Panc1 (cell line): ENCODE measurements at places on chromosomes 1 and 21.

GRCh38 chr1:191546803-191547202 lies 611.5 kb upstream of the RGS18 start:
- DNase-seq = no peak

- no peak for DNase-seq
Observed at GRCh38 chr1:160400223-160400645, at the start of gene VANGL2. Gene VANGL2, plus strand, starts transcription at chr1:160400564. Its CDS starts 15,274 bp downstream, at chr1:160415838.

- DNase-seq = no peak
Observed at GRCh38 chr1:232428786-232429530, 201.0 kb downstream of the SIPA1L2 start.

GRCh38 chr21:39097981-39098380 lies 85.3 kb downstream of the PSMG1 start:
- no peak for DNase-seq

DNA sequence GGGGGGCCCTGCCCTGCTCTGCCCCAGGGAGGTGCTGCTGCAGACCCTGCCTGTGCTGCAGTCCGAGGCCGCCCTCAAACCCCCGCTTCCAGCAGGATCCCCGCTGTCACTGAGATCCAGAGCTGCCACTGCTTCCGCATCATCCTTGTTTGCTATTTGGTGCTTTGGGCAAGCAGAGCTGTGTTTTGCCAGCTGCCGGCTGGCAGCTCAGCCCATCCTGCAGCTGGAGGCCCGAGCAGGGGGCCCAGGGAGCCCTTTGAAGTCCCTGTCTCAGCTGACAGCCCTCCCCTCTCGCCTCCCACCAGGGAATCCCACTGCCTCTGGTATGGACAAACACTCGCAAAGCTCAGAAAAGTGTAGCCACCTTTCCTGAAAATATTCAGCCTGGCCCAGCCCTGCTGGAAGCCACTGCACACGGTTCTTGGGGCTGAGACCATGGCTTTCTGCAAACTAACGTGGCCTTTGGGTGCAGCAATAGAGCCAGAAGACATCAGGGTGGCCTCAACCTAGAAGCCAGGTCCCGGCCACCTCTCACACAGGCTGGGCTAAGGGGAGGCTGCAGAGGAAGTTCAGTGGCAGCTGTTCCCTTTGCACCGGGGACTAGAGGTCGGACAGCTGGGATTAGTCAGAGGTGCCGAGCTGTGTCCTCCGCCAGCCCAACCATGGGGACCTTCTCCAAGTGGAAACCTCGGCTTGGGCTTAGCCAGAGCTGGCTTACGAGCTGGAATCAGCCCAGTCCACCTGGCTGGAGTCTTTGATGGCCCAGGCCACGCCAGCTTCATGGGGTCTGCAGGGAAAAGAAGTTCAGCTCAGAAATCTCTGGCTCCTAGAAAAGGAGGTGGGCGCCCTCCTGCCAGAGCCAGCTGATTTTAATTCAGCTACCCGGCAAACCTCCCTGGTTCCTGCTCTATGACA lies 107.1 kb downstream of the SPSB1 start:
- no peak for DNase-seq

DNA sequence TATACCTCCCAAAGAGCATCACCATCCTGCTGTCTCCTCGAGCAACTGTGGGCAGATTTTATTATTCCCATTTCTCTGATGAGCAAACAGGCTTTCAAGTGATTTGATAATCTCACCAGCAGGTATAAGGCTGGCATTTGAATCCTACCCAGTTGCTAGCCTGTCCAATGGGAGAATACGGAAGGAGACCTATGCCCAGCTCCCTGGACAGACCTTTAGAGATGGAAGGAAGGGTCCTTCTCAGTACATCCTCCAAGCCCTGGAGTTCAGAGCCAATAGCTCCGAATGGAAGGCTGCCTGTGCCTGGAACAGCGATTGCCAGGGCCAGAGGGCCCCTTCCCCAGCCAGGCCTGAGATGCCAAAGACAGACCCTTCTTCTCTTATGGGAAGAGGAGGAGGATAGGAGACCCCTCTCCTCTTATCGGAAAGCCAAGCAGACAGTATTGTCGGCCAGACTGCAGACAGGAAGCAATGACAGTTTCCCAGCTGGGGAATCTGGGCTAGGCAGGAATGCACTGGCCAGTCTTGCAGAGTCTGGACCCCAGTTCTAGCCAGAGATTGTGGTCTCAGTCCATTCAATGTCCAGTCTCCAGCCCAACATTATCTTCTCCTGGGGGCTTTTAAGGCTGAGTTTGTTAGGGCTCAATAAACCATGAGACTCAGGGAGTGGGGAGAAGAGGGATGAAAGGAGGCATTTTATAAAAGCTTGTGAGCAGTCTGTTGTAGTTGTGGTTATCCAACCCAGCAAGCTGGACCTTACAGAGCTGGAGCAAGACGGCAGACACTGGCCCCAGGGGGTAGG lies 2.0 kb downstream of the IFFO2 start:
- DNase-seq = no peak

DNA sequence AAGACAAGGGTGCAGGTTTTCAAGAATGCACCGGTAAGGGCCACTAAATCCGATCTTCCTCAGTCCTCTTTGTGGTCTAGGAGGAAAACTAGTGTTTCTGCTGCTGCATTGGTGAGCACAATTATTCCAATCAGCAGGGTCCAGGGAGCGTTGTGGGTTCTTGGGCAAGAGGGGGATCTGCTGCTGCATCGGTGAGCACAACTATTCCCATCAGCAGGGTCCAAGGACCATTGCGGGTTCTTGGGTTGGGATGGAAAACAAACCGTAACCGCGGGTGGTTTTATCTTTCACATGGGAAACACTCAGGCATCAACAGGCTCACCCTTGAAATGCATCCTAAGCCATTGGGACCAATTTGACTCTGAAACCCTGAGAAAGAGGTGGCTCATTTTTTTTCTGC lies 7.0 kb upstream of the PCP4L1 start:
- DNase-seq = no peak

GRCh38 chr1:197763769-197764168 lies 11.5 kb downstream of the DENND1B start:
- no peak for DNase-seq

GRCh38 chr1:234994436-234995295 lies 134.0 kb downstream of the TOMM20 start:
- no peak for DNase-seq

GRCh38 chr1:24892188-24893153 lies 37.6 kb downstream of the RUNX3 start:
- no peak for DNase-seq

GRCh38 chr1:193614817-193615216 lies 428.4 kb upstream of the B3GALT2 start:
- DNase-seq = no peak

DNA sequence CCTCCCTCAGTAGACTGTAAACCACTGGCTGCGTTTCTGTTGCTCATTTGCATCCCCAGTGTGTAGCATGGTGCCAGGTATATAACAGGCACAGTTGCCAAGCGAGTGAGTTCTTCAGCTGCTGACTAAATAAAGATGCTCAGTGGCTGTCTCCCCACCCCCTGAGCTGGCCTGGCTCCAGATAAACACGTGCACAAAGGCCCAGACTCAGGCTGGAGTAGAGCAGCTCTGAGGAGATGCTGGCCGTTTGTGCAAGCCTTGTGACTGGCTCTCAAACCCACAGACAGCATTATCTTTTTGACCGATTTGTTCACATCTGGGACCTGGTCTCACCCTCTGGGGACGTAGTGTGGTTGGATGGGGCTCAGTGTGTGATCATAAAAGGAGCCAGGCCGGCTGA lies 7.1 kb downstream of the CHRNB2 start:
- DNase-seq = no peak

GRCh38 chr1:232306269-232306961 lies 323.5 kb downstream of the SIPA1L2 start:
- no peak for DNase-seq

- no peak for DNase-seq
Observed at GRCh38 chr1:192803501-192803900, 5.3 kb upstream of the RGS2 start.

DNA sequence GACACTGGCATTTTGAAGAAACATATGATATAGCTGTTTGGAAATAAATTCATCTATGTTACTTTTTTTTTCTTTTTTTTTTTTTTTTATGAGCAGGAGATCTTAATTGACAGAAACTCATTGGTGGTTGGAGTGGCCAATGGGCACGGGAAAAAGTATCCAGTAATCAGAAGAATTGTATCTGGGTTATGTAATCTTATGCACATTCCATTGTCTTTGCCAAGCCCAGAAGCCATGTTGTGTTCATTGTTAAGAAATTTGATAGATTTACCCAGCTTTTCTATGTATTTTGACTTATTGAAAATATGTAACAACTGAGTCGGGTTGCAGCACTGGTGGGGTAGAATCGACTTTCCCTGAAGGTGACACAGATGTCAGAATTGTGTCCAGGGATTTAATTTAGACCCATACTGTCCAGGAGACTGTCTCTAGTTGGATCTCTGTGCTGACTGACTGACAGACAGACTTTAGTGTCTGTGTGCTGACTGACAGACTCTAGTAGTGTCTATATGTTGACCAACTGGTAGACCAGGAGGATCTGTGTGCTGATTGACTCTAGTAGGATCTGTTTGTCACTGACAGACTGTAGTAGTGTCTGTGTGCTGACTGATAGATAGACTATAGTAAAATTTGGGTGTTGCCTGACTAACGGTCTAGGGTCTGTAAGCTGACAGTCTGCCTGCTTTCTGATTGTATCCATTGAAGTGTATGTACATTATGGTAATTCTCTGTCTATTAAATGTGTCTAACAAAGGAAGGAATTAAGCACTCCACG lies 12.3 kb upstream of the C4BPB start:
- DNase-seq = no peak

- DNase-seq = no peak
Observed at GRCh38 chr1:214491468-214492146, 59.8 kb downstream of the PTPN14 start.

DNA sequence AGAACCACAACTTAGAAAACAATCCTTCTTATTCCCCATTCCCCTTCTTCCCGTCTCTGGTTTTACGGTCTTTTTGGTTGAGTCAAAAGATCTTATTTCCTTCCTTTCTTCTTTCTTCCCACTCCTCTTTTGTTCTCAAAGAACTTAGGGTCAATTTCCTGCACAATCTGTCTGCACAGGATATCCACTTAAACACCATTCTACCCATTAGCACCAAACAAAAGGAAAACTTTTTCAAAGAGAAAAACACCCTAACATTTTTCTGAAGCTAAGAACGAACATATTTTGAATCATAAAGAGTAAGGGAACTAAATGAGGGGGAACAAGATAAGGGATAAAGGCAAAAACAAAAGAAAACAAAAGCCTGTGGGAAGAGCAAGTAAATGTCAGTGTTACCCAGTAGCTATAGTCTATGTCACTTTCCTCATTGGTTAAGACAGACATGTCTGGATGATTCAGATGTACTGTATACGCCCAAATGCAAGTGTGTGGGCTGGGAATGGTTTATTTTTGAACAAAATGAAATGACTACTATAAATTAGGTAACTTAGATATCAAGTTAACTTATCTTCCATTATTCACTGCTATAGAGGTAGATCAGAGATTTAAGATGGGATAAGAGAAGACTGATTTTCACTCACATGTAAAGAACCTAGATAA lies 59.9 kb downstream of the TOR3A start:
- no peak for DNase-seq

DNA sequence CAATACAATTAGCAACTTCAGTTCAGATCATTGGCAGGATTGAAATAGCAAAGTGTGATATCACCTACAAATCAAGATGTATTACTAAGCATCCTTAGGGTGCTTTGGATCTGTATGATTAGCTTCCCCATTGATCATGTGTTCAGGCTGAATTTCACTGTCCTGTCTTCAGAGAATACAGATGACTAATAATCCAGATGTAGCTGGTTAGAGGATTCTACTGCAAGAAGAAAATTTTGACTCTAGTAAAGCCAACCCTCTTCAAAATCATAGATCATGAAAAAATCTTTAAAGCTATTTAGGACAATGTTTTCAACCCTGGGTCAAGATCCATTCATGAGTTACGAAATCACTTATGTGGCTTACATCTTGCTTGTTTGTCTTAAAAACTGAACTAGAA lies 184.4 kb downstream of the PTGER3 start:
- no peak for DNase-seq

DNA sequence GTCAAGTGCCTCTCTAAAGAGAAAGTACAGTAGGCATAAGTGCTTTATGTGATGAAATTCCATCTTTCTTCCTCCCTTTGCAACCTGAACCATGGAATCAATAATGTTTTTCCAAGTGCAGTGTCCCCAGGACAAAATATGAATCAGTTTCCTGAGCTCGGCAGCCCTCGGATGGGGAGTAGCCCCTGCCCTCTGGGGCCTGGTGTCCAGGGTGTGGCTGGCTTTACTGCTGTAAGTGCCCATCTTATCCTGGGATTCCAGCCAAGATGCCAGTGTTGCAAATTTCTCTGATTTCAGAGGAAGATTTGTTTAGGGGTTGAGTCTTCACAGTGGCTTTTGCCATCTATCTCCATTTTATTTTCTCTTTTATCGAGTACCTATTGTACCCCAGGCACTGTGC lies 40.5 kb upstream of the SRP9 start:
- no peak for DNase-seq

- DNase-seq = no peak
Observed at GRCh38 chr1:241677201-241677600, 25.1 kb downstream of the WDR64 start.
